ENCODE measurements at places on chromosomes 13 and 19.

GRCh38 chr19:46782355-46783019 lies 5.9 kb downstream of the SLC1A5 start:
- no peak for DNase-seq

DNA sequence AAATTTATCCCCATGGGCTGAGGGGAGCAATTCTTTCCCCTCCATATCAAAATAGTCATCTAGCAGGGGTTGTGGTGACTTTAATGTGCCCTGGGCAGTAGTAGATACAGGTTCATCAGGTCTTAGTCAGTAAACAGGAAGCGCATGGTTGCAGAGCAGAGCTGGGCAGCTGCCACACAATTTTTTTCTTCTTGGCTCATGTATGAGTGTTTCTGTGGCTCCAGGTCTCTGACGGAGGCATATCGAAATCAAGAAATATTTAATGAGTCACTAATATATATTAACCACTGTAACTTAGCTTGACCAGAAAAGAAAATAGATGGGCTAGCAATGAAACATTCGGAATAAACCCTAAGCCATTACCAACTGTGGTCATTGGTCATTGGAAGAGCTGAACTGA lies 68.4 kb upstream of the UBL3 start:
- no peak for DNase-seq

DNA sequence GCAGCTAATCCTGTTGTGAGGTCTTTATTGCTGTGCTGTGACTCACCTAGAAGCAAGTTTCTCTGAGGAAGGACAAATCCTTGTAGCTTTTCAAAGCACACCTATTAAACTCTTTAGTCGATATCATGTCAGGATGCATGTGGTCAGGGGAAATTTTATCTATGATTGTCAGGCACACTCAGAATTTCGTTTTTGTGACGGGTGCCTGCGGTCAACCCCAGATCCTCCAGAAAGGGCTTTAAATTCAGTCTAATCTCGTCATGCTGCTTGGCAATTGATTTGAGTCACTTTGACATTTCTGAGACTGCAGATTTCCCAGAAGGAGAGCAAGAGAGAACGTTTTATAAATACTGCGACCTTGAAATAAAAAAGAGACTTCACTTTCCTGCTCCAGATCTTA lies 316.9 kb downstream of the FGF9 start:
- no peak for DNase-seq

GRCh38 chr13:50187352-50188029 lies 172.2 kb downstream of the KCNRG start:
- no peak for DNase-seq

GRCh38 chr19:24033963-24034342 lies 53.0 kb upstream of the ZNF254 start:
- no peak for DNase-seq

- no peak for DNase-seq
Observed at GRCh38 chr19:34525001-34525400, 43.4 kb downstream of the WTIP start.

DNA sequence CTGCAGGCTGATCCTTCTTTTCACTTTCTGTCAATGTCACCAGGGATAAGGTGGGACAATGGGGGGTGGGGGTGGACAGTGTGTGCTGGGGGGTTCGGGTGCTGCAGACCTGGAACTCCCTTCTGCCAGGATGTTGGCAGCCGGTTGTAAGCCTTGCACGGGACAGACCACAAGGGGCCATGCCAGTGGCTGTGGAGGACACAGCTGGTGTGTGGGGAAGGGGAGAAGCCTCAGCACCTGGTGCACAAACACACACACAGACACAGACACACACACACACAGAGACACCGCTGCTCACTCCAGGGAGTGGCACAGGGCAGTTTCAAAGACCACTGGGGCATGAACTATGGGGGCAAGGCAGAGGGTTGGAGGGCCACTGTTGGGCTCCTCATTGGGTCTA lies 3.6 kb downstream of the F2RL3 start:
- no peak for DNase-seq

DNA sequence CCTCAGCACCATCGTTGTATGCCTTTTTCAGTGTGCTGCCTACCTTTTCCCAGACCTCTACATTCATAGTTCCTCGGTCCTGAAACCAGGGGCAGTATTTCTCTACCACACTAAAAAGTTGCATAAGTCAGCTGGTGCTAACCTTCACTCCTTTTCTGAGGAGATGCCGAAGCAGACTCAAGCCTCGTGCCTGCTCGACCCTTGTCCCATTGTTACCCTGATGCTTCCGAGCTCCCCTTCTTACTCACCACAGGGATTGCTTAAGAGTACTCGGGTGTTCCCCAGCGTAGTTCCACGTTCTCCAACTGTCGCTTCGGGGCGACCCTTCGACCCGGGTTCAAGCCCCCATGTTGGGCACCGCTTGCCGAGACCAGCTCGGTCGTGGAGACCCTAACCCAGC lies 19.0 kb upstream of the IL17D start:
- no peak for DNase-seq

GRCh38 chr13:21045100-21045499 lies 16.3 kb downstream of the LATS2 start:
- DNase-seq: no peak

GRCh38 chr19:51093510-51094345 lies 11.0 kb upstream of the KLK14 start:
- DNase-seq: no peak

DNA sequence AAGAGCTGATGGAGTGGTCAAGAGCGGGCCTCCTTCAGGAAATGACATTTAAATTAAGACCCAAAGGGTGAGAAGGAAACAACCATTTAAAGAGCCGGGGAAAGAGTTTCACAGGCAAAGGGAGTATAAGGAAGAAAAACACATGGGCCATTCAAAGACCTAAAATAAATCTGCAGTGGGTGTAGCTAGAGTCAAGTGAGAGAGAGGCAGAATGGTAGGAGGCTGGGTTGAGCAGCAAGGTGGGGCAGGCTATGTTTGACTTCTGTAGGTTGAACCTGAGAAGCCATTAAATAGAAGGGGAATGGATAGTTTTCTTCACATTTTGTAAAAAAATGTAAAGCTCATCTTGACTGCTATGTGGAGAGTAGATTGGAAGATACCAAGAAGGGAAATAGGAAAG lies 183.8 kb downstream of the LACC1 start:
- no peak for DNase-seq

All from CD4-positive, alpha-beta T cell treated with Interferon gamma for 1 hour (primary cell).